CD4-positive, CD25-positive, alpha-beta regulatory T cell (primary cell): ENCODE measurements at places on chromosomes 5 and 9. TPM values are rescaled to one million over a fixed set of nuclear protein-coding genes. Genes with fewer than 3 reads are reported as not detected.

SARDH gene
- 9.7 TPM for polyA plus RNA-seq

MARCOL gene
- polyA plus RNA-seq, result not detected

ST8SIA4 gene
- 21.1 TPM for polyA plus RNA-seq

VCAN gene
- polyA plus RNA-seq, result 0.40 TPM

- H3K36me3 ChIP-seq, result no peaks in the 10 kb centered on the region
- no peak for DNase-seq
- no peak overlapping the region for H3K4me3 ChIP-seq
- no peaks in the 10 kb centered on the region for H3K27me3 ChIP-seq
These were observed 85.7 kb upstream of the C9orf72 start for GRCh38 chr9:27659001-27659400.

GRCh38 chr5:138359621-138360020, 7.1 kb downstream of the KDM3B start:
- no peak for DNase-seq
- no peaks in the 10 kb centered on the region for H3K27me3 ChIP-seq
- no peaks in the 10 kb centered on the region for H3K36me3 ChIP-seq
